Stimulated activated CD4-positive, alpha-beta T cell treated with anti-CD3 and anti-CD28 coated beads, Interleukin-1b, Interleukin-23, amount 100 ng/mL, for 1 hour (primary cell): ENCODE measurements at places on chromosomes 4 and X.

DNA sequence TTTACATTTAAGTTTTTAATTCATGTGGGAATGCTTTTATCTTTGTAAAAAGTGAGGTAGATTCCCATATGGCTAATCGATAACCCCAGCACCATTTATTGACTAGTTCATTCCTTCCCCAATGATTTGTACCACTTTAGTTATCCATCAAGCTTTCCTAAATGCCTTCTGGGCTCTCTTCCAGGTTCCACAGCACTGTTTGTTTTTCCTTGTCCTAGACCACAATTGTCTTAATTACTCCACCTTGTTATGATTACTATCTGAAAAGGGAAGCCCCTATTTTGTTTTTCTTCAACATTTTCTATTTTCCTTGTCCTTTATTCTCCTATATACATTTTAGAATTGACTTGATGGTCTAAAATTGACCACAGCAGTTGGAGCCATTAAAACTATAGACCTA is 48.5 kb upstream of the GPRIN3 start:
- no peak for DNase-seq

GRCh38 chr4:54157606-54158005 is 57.6 kb downstream of the GSX2 start:
- no peak for DNase-seq

- DNase-seq, result no peak
These were observed 146.7 kb downstream of the PJA1 start for GRCh38 chrX:69018416-69019072.

- no peak for DNase-seq
These were observed 168.6 kb downstream of the PPP3CA start for GRCh38 chr4:101178731-101179130.

DNA sequence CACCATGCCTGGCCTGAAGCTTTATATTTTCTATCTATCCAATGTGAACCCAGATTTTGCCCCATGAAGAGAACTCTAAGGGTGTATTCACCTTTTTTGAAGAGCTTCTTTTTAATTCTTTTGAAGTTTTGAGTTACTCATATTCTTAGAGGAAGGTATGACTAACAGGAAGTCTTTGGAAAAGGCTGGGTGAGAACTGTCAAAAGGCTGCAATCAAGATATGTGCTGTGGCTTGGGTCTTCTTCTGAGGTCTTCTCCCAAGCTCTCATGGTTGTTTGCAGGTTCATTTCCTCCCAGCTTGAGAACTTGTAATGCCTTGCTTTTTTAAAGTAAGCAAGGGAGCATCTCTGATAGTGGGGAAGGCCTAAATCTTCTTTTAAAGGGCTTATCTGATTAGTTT is 3.1 kb upstream of the C4orf17 start:
- no peak for DNase-seq

- no peak for DNase-seq
These were observed 822 bp downstream of the ZNF275 start for GRCh38 chrX:153334654-153335295.

- DNase-seq, result no peak
These were observed 51.2 kb upstream of the HCCS start for GRCh38 chrX:11059933-11060332.

DNA sequence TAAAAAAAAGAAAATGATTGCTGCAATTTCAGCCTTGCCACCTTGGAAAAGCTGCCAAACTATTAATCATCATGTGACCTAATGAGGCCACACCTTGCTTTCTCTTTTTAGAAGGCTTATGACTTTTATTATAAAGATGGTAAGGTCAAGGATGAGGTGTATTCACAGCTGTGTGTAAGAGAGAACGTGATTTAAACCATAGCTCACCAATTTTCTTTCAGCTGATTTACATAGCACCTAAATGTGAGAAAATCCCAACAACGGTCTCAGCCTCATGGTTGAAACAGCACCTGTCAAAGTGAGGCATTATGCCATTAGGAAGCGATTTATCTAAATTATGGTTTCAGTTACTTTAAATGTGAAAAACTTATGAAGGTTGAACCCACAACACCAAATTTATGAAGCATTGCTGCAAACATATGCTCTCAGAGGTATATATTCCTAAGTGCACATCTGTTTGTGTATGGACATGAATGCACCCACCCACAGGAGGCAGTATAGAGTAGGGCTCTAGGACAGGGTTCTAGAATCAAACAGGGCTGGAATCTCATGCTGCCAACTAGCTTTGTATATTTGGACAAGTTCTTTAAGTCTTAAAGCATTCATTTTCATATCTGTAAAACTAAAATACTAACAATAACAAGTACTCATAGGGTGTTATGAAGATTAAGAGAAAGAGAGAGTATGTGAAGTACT is 40.7 kb downstream of the ANXA3 start:
- DNase-seq, result no peak

- no peak for DNase-seq
These were observed at the start of gene HSD17B13 for GRCh38 chr4:87322754-87323153. Gene HSD17B13, minus strand, starts transcription at chr4:87322882. Its CDS starts 41 bp downstream, at chr4:87322841.

GRCh38 chr4:3317656-3318211 is 24.9 kb downstream of the RGS12 start:
- no peak for DNase-seq
